ENCODE measurements at places on chromosomes 12 and 14. TPM values are rescaled to one million over a fixed set of nuclear protein-coding genes. Genes with fewer than 3 reads are reported as not detected.

KLRC3 gene
- not detected for total RNA-seq

LRP1 gene
- 21.8 TPM for total RNA-seq

CD69 gene
- 0.75 TPM for total RNA-seq

DLGAP5 gene
- 94.1 TPM for total RNA-seq

COCH gene
- 4.2 TPM for total RNA-seq

SLC22A17 gene
- 12.0 TPM for total RNA-seq

C2CD5 gene
- 14.4 TPM for total RNA-seq

LALBA gene
- not detected for total RNA-seq

CLEC4A gene
- total RNA-seq, result not detected

OAS3 gene
- total RNA-seq, result 25.5 TPM

ANKS1B gene
- total RNA-seq, result 0.98 TPM

ADCY4 gene
- total RNA-seq, result 0.04 TPM

RHOJ gene
- total RNA-seq, result not detected

ESPL1 gene
- 31.6 TPM for total RNA-seq

CAPS2 gene
- 8.4 TPM for total RNA-seq

CPNE6 gene
- not detected for total RNA-seq

ALX1 gene
- not detected for total RNA-seq

CELA1 gene
- not detected for total RNA-seq

NXPH4 gene
- 15.1 TPM for total RNA-seq

SAMD15 gene
- 1.2 TPM for total RNA-seq

INHBE gene
- total RNA-seq, result not detected

EFCAB11 gene
- 10.0 TPM for total RNA-seq
